ENCODE measurements at places on chromosomes 11 and 22.

- DNase-seq, result no peak
Observed at GRCh38 chr11:121595717-121596161, 143.0 kb upstream of the SORL1-AS1 start.

DNA sequence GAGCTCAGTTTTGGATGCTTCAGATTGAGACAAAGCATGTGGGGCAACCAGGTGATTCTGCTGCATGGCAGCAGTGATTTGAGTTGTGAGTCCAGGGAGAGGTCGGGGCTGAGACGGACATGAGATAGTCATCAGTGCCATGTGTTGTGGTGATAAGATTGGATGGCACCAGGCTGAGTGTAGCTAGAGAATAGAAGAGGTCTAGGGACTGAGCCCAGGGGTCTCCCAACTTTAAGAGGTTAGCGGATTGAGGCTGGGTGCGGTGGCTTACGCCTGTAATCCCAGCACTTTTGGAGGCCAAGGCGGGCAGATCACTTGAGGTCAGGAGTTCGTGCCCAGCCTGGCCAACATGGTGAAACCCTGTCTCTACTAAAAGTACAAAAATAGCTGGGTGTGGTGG lies 6.3 kb upstream of the CTSD start:
- DNase-seq, result no peak

DNA sequence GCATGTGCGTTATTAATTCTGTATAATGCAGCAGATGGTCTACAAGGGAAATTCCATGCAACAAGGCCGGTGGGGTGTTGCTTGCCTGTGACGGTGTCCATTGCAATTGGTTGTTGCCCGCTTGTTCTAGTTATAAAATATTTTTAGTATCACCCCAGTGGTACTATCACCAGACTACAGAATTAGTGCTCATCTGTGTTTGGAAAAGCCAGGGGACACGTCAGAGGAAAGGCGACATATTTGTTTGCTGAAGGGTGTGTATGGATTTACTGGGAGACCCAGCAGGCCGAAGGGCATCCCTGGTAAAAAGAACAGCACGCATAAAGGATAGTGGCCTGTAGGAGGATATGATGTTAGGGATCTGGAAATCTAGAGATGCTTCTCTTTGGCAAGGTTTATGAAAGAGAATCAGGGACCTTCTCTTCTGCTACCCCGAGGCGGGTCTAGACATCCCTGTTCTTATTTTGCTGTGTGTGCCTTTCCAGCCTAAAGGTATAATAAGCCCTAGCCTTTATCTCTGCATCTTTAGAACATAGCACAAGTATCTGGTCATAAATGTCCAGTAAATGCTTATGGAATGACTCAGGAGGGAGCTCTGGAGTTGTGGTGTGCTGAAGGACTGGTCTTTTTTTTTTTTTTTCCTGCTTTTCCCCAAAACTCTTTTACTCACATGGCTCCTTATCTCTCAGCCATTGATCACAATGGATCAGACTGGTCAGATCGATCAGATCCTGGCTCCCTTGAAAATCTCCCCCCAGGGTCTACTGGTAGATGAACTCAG lies 90.9 kb downstream of the LDLRAD3 start:
- no peak for DNase-seq

GRCh38 chr11:57588046-57588710 lies 9.3 kb upstream of the SERPING1 start:
- DNase-seq, result no peak

DNA sequence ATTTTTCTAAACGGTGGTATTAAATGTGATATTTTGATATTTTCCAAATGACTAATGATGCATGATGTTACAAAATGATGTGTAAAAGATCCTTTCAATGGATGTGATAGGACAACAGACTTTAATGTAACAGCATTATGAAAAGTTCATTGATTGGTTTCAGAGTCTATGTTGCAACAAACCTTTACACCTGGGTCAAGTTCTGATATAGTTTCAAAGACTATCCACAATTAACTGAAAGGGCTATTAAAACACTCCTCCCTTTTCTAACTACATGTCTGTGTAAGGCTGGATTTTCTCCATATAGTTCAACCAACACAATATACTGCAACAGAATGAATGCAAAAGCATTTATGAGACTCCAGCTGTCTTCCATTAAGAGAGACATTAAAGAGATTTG lies 35.7 kb downstream of the SMCO4 start:
- DNase-seq, result no peak

DNA sequence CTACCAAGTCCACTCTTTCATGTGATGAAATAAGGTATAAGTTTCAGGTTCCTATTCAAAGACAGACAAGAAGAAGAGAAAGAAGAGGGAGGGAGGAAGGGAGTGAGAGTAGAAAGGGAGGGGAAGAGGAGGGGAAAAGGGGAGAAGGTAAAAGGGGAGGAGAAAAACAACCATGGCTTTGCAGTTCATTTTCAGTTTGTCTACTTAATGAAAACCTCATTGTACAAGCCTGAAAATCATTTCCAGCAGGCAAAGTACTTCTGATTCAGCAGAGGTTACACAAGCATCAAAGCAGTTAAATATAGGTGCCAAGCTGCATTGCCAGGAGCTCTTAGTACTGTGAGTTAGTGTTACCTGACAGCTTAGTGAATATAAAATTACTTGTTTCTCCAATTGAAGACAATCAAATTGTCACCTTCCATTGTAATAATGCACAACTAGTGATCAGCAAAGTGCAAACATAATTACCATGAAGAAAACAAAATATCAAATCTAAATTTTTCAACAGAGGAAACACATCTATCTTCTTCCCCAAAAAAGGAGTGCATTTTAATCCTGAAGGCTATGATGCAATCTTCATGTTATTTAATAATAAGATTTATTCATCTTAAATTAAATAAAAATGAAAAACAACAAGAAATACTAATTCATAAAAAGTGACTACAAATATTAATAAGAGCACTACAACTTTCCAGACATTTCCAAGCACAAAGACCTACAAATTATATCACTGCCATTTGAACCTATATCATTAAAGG lies 8.2 kb downstream of the SOX6 start:
- no peak for DNase-seq

GRCh38 chr11:13772223-13773046 lies 104.0 kb downstream of the FAR1 start:
- DNase-seq, result peak; percentile 10

GRCh38 chr22:33321466-33321865 lies 263.3 kb upstream of the SYN3 start:
- no peak for DNase-seq

DNA sequence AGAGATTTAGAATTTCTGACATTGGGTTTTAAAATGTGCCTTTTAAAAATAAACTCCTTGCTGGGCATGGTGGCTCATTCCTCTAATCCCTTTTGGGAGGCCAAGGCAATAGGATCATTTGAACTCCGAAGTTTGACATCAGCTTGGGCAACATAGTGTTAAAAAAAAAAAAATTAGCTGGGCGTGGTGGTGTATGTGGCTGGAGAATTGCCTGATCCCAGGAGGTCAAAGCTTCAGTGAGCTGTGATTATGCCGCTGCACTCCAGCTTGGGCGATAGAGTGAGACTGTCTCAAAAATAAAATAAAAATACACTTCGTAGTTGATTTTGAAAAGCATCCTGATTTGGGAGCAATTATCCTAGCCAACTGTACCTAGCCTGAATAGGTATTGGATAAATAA lies 3.4 kb upstream of the APLP2 start:
- no peak for DNase-seq

GRCh38 chr11:72575533-72576242 lies 98.5 kb downstream of the PDE2A start:
- DNase-seq, result no peak

- no peak for DNase-seq
Observed at GRCh38 chr11:118980191-118980881, 8.8 kb downstream of the FOXR1 start.

All from activated CD4-positive, alpha-beta T cell treated with anti-CD3 and anti-CD28 coated beads for 24 hours (primary cell).